HCT116 (cell line): ENCODE measurements at places on chromosomes 5 and 9. TPM values are rescaled to one million over a fixed set of nuclear protein-coding genes. Genes with fewer than 3 reads are reported as not detected.

DNA sequence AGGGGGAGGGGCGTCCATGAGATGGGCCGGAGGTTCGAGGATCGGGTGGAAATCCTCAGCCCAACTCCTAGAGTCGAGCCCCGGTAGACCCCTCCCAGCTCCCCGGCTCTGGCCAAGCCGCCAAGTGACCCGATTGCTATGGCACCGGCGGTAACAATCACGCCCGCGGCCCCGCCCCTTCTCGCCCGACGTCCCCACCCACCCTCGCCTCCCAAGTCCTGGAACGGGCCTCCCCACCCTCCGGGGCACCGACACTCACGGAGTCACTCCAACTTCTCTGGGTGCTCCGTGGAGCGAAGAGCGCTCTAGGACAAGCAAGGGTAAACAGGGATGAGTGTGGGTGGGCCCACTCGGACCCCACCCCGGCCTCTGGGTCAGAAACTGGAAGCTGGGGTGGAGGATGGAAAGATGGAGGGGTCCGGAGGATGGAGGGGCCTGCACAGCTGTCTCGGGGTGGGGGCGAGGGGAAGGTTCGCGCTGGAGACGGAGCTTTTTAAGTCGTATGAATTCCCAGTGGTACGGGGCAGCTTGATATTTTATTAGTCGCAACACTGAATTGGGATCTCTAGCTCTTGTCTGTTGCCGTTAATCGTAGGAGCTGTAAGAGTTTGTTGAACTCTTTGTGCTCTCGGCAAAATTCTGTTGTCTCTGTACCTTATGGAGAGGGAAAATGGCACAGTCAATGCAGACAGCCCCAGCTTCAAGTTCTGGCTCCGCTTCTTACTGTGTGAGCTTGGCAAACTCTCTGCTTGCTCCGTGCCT is at the start of gene SPACA9:
TSS of gene SPACA9 (plus strand) at position 204 of the 762 bp plus-strand sequence. CDS start 5,050 bp downstream, outside the sequence.
- peak; percentile 10 for DNase-seq

DNA sequence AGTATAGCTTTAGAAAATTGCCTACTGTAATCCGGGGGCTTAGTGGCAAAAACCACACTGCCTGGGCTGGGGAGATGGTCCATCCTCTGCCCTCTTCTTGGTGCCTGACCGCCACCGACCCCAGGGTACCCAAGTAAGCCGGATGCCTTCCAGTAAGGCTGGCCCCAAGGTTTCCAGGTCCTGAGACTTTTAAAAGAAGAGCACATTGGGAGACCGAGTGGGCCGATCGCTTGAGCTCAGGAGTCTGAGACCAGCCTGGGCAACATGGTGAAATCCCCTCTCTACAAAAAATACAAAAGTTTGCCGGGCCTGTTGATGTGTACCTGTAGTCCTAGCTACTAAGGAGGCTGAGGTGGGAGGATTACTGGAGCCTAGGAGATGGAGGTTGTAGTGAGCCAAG is 406.7 kb upstream of the IRX4 start:
- no peak for DNase-seq

GRCh38 chr5:174655351-174655750 is 69.0 kb upstream of the MSX2 start:
- DNase-seq, result no peak

- DNase-seq, result no peak
Observed at GRCh38 chr5:80308526-80308925, 11.3 kb upstream of the SPZ1 start.

DNA sequence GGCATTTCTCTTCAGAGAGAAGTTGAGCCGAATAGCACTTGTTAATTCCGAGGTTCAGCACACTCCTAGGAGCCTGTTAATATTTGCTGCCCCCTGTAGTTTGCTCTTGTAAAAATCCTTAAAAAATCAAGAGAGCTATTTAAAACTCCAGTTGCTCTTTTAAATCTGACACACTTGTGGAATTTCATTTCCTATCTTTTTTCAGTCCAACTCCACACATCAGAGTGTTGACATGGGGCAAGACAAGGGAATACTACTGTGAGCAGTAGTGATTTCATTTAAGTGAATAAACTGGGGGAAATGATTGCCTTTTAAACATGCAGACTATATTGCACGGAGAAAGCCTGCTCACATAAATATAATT is 1096.3 kb upstream of the DMAC1 start:
- no peak for DNase-seq

DNA sequence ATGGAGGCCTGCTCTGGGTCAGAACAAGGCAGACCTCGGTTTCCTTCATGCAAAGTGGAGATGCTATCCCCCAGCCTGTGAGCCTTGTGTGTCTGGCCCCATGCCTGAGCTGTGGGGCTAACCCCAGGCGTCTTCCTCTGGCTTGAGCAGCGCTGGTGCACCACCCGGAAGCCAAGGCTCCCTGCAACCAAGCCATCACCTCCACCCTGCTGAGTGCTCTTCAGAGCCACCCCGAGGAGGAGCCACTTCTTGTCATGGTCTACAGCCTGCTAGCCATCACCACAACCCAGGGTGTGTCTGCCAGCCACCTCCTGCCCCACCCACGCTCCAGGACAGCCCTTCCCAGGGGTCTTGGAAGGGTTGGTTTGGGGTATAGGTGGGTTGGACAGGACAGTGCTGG is 16.2 kb downstream of the REXO4 start:
- no peak for DNase-seq

DNA sequence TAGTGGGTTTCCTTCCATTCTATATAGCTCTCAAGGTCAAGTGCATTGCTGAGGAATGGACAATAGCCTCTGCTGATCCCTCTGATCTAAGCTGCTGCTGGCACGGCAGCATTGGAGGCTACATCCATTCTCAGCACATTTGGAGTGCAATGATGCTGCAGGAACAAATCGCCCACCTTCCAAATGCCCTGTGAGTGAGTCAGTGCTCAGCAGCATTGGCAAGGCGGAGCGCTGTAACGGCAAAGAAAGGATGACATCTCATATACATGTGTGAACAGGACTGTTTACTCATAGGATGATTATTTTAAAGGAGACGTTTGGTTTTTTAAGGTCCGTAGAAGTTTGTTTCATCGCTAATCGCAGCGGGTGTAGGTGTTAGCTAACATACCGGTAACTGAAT is 408.7 kb downstream of the ARHGEF28 start:
- DNase-seq, result no peak

DNA sequence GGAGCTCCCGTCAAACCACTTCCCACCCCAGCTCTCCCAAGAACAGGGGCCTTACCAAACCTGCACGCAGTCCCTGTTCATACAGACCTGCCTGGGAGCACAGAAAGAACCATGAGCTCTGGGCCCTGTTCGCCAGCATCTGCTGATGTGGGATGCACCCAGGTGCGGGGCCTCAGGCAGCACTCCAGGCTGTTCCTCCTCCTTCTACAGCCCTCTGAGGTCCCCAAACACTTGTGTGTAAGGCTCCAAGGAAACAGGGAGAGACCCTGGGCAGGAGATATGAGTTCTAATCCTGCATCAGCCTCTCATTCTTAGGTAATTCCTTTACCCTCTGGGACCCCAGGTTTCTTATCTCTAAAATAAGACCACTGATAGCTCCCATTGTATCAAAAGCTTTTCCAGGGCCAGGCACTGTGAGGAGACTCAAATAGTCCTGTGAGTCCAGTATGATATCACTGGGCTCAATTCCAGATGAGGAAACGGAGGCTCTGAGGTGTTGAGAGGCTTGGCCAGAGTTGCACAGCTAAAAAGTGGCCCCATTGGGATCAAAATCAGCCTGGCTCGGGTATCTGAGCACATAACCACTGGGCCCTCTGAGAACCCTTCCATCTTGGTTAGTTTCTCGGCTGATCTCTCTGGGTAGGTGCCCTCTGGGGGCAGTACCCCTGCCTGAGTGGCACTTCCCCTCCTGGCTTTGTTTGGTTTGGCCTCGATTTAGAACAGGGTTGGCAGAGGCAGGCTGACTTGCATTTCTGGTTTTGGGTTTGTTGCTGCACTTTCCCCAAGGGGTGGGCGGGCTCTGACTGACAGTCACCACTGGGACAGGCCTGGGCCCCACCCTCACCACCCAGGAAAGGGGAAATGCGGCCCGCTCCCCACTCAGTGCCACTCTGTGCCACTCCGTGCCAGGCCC is 116.8 kb downstream of the RGS3 start:
- DNase-seq, result no peak

Gene SCGB3A2
- not detected for total RNA-seq

Gene PIK3R1
- 7.2 TPM for total RNA-seq

Gene CCDC152
- total RNA-seq, result not detected

Gene DMRT3
- not detected for total RNA-seq

Gene HAPLN1
- total RNA-seq, result 0.05 TPM

Gene FCN2
- total RNA-seq, result not detected

Gene PCDHGA2
- not detected for total RNA-seq
